Adrenal gland (tissue), 19 donors: ENCODE measurements at places on chromosomes 1 and 21. TPM values are rescaled to one million over a fixed set of nuclear protein-coding genes. Genes with fewer than 3 reads are reported as not detected.

DNA sequence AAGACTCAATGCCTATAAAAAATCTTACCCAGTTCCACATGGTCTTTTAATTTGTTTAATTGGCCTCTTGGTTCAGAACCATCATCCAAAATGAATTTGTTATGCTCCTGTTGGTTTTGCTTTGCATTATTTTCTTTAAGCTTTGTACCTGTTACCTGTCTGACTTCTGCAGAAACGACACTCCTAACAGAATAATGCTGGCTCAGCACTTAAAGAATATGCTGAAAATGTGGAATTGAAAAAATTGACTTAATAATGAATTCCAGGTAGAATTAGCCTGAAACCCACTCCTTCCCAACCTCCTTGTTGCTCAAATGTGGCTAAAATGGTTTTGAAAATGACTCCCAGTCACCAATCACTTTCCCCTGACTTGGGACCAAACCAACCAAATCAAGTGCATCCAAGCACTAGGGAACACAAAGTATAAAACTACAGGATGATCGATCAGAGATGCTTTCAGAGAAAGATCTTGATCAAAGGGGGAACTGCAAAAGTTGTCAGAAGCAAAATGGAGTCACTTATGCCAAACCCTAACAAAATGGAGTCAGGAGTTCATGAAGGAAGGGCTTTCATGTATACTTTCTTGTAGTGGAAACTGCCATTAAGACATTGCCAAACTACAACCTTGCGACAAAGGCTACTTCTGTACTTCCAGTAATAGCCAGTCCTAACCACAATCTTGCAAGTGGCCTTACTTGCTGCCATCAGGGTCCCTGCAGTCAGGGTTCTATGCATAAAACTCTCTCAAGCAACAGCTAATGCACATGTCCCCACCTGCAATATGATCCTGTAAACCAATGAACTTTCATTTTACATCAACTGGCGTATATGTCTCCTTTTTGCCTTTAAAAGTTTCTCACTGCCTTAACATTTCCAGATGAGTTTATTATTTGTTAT lies 5.4 kb downstream of the GBP7 start:
- no peaks in the 10 kb centered on the region for H3K27me3 ChIP-seq
- no peaks in the 10 kb centered on the region for H3K4me1 ChIP-seq
- no peak overlapping the region for H3K27ac ChIP-seq
- H3K36me3 ChIP-seq = no peaks in the 10 kb centered on the region
- no peak overlapping the region for H3K4me3 ChIP-seq
- no peak for DNase-seq

Gene ALX3
- not detected for total RNA-seq

DNA sequence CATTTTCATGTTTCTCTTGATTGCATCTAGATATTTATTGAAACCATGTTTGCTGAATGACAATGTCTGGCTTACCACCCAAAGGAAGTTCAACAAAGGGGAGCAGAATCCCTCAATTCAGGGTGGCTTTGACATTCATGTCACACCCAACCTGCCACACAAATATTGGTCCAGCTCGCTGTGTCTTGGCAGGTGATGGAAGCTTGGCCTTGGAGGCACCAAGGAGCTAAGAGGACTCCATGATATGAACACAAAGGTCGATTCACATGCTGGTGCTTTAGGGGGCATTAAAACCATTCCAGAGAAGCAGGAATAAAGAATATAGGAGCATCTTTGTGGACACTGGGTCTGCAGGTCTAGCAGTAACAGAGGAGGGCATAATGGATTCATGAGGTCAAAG lies 114.8 kb downstream of the RUNX1 start:
- H3K27me3 ChIP-seq = peaks cover 14% of the 10 kb centered on the region
- no peak overlapping the region for H3K4me3 ChIP-seq
- H3K4me1 ChIP-seq = no peaks in the 10 kb centered on the region
- H3K27ac ChIP-seq = no peak overlapping the region
- H3K36me3 ChIP-seq = no peaks in the 10 kb centered on the region
- no peak for DNase-seq

DNA sequence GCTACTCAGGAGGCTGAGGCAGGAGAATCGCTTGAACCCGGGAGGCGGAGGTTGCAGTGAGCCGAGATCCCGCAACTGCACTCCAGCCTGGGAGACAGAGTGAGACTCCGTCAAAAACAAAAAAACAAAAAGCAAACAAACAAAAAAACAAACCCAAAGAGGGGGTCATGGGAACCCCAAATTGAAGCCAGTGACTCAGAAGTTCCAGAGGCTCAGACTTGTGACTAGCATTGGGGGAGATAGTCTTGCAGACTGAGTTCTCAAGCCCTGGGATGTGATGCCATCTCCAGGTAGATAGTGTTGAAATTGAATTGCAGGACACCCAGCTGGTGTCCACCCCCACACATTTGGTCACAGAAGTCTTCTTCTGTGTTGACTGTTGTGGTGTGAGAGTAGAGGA lies 24.9 kb upstream of the ENO1 start:
- H3K4me1 ChIP-seq = no peaks in the 10 kb centered on the region
- no peak for DNase-seq
- no peaks in the 10 kb centered on the region for H3K36me3 ChIP-seq
- H3K4me3 ChIP-seq = no peak overlapping the region
- peak overlapping the region; percentile 5 for H3K27ac ChIP-seq

DNA sequence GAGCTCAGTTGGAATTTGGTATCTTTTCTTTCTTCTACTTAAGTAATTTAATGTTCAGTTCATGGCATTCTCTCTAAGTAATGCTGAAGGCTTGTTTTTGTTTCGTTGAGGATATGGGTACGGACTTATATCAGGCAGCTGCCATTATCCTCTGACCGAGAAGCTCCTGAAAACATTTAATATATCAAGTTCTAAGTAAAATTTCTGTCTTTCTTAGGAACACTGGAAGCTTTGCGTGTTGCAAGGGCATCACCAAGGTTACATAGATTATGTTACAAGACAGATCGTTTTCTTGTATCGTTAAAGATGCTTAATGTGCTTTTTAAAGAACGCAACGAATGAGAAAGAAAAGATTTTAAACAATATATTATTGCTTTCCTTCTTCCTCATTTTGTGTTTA lies 1.0 kb upstream of the GALNT2 start:
- no peaks in the 10 kb centered on the region for H3K27me3 ChIP-seq
- H3K4me3 ChIP-seq = no peak overlapping the region
- DNase-seq = no peak

Gene CHRM3
- 4.3 TPM for total RNA-seq

DNA sequence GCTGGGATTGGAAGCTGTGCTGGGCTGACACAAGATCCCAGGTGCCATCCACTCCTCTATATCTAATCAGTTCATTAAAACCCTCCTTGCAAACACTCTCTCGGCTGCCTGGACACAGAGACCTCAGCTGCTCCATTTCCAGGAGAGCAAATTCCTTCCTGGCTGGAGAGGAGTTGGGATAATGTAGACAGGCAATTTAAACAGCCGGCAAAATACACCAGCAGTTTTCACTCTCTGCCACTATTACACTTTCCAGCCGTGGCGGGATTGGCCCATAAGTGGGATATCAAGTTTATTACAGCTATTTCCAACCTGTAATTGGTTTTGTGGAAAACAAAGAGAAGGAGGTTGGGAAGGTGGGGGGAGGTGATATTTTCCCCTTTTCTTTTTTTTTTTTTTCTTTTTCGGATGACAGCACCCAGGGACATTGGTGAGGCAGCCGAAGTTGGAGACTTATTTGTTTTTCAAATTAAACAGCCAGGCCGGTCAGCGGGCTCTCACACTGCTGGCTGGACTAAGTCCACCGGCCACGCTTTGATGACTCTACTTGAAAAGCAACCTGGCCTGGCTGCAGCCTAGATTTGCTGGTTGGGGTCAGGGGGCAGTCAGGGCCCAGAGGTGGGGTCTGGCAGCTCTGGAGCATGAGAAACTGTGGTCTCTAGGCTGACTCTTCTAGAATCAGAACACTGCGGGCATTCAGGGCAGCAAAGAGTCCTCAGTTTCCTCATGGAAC lies 177.4 kb downstream of the IGSF21 start:
- no peak for DNase-seq

Gene AMPD1
- total RNA-seq = not detected

GRCh38 chr1:61419657-61420056 lies 305.3 kb downstream of the TM2D1 start:
- H3K4me1 ChIP-seq = no peaks in the 10 kb centered on the region
- H3K27me3 ChIP-seq = no peaks in the 10 kb centered on the region
- no peak for DNase-seq

Gene FCRLA
- total RNA-seq = not detected

Gene RBM11
- 8.7 TPM for total RNA-seq

Gene GPR25
- total RNA-seq = not detected

DNA sequence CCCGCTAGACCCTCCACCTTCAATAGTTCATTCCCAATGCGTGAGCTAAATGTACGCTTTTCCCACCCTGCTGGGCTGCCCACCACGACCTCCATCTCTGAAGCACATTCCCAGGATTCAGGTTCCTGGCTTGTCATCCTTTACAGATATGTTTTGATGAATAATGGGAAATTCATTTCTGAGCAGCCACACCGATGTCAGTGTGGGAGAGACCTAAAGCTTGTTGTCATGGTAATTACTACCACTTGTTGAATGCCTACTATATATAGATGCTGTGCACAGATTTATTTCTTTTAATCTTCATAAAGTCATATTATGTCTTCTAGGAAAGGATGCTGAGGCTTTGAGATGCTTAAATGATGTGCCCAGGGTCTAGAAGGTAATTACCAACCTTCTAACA lies 8.0 kb downstream of the RCSD1 start:
- H3K4me1 ChIP-seq = peaks cover 13% of the 10 kb centered on the region
- H3K4me3 ChIP-seq = no peak overlapping the region
- H3K36me3 ChIP-seq = no peaks in the 10 kb centered on the region
- no peaks in the 10 kb centered on the region for H3K27me3 ChIP-seq
- DNase-seq = no peak
- no peak overlapping the region for H3K27ac ChIP-seq

GRCh38 chr21:40227096-40227495 lies 359.9 kb downstream of the PCP4 start:
- no peaks in the 10 kb centered on the region for H3K4me1 ChIP-seq
- H3K36me3 ChIP-seq = no peaks in the 10 kb centered on the region
- no peak overlapping the region for H3K4me3 ChIP-seq
- no peaks in the 10 kb centered on the region for H3K27me3 ChIP-seq
